ENCODE measurements at places on chromosomes 11 and 22.

- no peak for DNase-seq
Measured at GRCh38 chr11:59787816-59788215, 22.8 kb downstream of the MRPL16 start.

- DNase-seq = no peak
Measured at GRCh38 chr22:27416511-27417420, 384.8 kb downstream of the MN1 start.

- DNase-seq = peak; percentile 62
Measured at GRCh38 chr11:783581-784015, 6.3 kb downstream of the CEND1 start.

DNA sequence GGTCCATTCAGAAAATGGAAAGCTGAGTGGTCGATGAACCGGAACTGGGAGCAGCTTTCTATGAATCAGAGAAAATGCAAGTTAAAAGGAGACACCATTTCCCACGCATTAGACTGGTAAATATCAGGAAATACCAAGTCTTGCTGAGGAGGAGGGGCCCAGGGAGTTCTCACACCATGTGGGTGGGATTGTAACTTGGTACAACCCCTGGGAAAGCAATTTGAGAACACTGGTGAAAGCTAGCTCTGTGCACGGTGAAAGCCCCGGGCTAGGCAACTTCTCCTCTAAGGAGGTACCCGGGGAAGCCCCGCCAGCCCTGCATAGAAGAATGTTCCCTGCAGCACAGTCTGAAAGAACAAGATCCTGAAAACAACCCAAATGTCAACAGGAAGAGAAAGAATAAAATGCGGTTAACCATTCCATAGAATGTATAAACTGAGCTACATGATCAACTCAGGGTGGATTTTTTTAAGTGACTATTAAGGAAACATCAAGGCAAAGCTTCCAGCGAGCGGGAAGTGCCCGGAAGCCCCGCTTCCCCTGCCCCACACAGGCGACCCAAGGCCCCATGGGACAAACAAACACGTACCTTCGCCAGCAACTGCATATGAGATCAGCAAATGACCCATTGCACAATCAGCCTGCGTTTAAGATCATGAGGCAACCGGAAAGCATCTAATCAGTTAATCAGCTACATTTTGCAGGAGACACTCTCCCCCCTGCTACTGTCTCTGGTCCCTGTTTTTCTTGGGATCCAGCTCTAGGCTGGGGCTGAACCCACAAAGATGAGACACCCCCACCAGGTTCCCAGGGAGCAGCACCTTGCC lies 11.3 kb downstream of the SHANK2 start:
- peak; percentile 34 for DNase-seq

DNA sequence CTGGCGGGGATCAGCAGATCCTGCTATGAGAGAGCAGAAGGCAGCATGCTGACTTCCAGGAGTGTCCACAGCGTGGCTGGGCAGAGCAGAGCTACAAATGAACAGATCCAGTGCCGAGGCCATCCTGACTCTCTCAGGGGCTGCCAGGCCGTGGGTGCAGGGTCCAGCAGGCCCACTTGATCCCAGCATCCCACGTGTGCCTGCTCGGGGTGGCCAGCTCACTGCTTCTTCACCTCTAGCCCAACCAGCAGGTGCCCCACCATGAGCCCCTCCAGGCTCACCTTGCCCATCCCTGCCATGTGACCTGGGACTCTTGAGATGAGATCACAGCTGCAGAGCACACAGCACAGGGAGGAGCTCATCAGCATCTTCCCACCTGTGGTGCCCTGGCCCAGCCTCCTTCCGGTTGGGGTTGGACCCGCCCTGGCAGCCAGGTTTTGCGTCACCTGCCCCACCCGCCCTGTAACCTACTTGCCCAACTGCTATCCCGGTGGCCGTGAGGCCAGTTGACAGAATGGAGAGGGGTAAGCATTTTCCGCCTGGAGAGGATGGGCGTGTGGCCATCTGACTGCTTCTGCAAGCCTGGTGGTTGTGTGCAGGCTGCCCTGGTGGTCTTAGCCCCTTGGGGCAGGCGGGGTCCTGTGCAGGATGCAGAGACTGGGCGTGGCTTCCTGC lies 11.0 kb downstream of the TANGO2 start:
- no peak for DNase-seq

GRCh38 chr11:20669820-20670684 lies 666 bp downstream of the NELL1 start:
- no peak for DNase-seq

- peak; percentile 77 for DNase-seq
Measured at GRCh38 chr11:350723-351255, 18.5 kb upstream of the B4GALNT4 start.

- DNase-seq = peak; percentile 89
Measured at GRCh38 chr11:86069408-86070101, 671 bp upstream of the PICALM start.

DNA sequence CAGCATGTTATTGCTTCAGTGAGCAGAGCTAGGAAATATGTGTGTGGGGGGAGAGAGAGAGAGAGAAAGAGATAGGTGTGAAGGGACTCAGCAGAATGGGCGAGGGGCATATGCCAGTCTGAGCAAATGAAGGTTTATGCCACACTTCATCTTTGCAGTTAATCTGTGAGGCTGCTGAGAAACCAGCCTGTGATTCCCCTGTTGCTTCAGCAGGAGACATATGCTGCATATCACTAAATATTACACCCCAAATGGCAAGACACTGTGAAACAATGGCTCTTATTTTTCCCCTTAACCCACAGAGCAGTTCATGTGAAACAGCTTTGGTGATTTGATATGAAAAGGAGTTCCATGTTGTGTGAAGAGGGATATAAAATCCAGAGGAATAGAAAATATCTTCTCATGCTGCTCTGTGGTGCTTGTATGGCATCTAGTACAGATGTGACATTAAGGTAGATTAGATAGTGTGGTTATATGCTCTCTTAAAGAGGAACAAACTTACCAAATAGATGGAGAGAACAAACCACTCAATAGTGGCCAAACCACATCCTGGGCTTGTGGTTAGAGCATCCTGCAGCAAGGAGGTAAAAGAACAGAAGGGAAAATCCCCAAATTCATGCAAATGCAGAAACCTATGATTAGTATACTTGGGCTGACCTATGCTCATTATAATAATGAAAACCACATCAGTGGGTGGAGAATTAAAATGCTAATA lies 864.2 kb downstream of the FAM181B start:
- no peak for DNase-seq

DNA sequence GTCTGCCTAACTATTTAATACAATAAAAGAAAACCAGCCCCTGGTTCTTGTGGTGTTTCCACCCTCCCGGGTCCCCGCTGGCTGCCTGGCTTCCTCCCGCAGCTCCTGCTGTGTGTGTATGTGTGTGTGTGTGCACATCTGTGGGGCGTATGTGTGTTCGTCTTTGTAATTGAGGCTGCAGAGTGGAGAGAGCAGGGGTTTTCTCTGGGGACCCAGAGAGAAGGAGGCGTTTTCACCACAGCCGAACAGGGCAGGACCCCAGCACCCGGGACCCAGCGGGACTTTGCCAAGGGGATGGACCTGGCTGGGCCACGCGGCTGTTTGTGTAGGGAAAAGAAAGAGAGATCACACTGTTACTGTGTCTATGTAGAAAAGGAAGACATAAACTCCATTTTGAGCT lies 42.7 kb downstream of the IGLL1 start:
- no peak for DNase-seq

Measured in retinal pigment epithelial cell (primary cell).